ENCODE measurements at places on chromosomes 5 and 9.

DNA sequence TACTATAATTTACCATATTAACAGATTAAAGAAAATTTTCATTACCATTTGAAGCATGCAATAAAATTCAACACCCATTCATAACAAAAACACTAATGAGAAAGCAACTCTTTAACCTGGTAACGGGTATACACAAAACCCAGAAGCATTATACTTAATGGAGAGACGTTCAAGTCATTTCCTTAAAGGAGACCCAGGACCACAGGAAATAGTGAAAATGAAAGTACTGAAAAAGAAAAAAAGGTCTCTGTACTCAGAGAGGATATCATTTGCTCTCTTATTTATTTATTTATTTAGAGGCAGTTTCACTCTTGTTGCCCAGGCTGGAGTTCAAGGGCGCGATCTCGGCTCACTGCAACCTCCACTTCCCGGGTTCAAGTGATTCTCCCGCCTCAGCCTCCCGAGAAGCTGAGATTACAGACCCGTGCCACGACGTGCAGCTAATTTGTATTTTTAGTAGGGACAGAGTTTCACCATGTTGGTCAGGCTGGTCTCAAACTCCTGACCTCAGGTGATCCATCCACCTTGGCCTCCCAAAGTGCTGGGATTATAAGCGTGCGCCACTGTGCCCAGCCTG, 61.6 kb downstream of the SETX start:
- no peak for DNase-seq

- peak; percentile 67 for DNase-seq
These were observed 157.2 kb upstream of the RETREG1 start for GRCh38 chr5:16773991-16774390.

- DNase-seq, result no peak
These were observed 394.8 kb downstream of the CSNK1G3 start for GRCh38 chr5:123906698-123907295.

DNA sequence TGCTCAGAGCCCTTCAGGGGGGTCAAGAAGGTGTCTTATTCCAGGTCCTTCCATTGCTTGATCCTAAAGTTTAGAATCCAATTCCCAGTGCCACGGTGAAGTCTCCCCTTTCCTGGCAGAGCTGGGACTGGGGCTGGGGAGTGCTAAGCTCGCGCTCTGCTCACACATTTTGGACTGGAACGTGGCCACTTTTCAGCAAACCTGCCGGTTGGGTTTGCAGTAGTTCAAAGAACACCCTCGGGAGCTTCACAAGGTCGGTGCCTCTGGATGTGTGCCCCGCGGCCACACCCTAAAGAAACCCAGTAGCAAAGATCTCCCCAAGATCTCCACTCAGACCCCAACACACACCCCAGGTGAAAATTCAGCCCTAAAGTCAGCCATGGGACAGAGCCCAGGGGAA, at the start of gene C9orf152:
Gene C9orf152, minus strand, starts transcription at position 129 of the 400 bp plus-strand sequence. CDS start 580 bp downstream, outside the sequence.
- DNase-seq, result no peak

GRCh38 chr9:114515528-114515927, 10.3 kb upstream of the WHRN start:
- no peak for DNase-seq

DNA sequence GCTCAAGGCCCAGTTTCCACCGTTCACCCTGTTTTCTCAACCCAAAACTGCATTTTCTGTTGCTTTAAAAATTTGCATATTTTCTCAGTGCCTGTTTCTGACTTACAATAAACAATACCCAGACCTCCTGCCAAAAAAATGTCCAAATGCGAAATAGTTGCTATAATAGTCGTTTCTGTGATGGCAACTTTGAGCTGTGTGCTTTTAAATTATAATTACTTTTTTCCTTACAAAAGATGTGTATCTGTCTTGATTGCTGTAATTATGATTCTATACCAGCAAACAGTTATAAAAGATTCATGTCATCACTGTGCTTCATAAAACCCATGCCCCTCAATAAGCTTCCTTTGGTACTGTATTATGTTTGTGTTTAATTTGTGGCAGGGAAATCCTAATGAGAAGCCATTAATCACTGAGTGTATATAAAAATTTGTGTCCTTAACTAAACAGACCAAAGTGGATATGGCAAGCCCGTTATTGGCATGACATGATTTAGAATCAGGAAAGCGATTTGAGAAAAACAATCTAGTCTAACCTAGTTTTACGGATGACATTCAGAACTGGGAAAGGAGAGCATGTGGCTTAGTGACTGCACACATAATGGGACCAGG, 5.4 kb upstream of the SLC1A3 start:
- no peak for DNase-seq

GRCh38 chr5:67178085-67178484, 18.5 kb downstream of the CD180 start:
- DNase-seq, result no peak

- DNase-seq, result no peak
These were observed 72.2 kb downstream of the PTPDC1 start for GRCh38 chr9:94156348-94157049.

DNA sequence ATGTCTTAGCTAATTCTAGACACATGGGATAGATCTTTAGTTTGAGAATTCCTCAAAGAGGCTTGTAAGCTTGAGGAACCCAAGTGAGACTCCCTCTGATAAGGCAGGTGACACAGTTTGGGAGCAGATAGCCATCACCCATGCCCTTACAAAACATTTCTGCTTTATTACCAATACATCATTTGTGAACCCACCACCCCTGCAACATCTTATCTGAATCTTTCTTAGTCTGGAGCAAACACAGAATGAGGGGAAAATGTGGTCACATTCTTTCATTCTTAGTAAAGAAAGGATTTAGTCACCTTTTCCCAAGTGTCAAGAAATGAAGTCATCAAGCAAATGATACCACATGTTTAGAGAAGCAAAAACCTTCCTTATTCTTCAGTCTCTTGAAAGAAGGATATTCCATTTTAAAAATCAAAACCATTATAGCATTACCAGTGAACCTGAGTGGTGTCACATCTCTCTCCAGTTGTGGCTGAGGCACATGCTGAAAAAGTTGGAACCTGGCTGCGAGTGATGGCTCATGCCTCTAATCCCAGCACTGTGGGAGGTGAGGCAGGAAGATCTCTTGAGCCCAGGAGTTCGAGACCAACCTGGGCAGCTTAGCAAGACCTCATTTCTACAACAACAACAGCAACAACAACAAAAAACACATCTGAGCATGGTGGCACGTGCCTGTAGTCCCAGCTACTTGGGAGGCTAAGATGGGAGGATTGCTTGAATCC, 65.9 kb downstream of the PRKACG start:
- no peak for DNase-seq

DNA sequence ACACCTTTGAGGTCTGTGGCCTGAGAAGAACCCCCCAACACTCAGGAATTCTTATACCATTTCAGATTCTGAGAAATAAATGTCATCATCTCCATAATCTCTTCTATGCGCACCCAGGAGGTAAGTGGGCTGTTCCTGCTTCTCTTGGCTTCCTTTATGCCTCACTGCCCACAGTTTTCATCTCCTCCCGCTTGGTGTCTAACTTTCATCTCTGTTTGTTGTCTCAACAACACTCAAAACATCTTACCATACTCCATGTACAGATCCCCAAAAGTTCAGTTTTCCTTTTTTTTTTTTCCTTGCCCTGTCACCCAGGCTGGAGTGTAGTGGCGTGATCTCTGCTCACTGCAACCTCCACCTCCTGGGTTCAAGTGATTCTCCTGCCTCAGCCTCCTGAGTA, 170.2 kb upstream of the FREM1 start:
- DNase-seq, result no peak

- peak; percentile 6 for DNase-seq
These were observed 186.7 kb downstream of the PDZD2 start for GRCh38 chr5:31825518-31826068.

DNA sequence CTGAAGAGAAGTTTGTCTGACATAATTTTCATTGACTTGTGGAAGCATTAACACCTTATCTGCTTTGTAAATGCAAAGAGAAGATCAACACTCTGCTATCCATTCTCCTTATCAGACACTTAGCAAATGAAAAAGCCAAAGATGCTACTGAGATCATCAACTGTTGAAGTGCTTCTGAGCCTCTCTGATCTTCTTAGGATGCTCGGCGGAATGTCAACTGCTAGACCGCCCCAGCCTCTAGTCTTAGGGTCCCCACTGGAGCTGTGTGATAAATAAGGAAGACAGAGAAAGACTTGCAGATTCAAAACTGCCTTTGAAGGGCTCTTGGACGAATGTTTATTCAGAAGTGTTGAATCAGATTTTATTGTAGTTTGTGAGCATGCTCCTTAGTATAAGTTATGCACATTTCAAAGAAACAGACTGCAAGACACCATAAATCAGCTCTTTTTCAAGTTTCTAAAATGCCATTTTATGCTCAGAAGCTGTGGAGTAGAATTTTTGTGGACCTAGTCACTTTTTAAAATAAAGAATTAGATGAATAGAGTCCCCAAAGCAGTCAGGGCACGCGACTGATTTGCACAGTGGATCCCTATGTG, 197.9 kb downstream of the DIRAS2 start:
- DNase-seq, result no peak

DNA sequence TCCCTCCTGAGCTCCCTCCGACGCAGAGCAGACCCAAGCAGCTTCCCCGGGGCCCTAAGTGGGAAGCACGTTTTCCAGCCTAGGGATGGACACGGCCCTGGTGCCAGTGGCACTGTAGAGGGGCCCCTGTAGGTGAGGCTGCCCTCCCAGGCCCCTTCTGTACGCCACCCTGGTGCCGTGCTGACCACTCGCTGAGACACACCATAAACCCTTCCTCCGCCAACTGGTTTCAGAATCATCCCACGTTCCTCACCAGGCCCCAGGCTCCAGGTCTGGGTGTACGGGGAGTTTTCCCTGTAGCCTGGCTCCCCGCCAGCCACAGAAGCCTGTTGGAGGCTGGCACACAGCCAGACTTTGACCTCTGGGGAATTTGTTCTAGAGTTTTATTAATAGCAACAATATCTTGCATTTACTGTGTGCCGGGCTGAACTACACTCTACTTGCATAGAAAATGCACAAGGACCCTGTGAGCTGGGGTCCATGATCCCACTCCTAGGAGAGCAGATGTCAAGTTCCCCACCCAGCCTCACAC, 18.2 kb upstream of the WDR38 start:
- peak; percentile 81 for DNase-seq

DNA sequence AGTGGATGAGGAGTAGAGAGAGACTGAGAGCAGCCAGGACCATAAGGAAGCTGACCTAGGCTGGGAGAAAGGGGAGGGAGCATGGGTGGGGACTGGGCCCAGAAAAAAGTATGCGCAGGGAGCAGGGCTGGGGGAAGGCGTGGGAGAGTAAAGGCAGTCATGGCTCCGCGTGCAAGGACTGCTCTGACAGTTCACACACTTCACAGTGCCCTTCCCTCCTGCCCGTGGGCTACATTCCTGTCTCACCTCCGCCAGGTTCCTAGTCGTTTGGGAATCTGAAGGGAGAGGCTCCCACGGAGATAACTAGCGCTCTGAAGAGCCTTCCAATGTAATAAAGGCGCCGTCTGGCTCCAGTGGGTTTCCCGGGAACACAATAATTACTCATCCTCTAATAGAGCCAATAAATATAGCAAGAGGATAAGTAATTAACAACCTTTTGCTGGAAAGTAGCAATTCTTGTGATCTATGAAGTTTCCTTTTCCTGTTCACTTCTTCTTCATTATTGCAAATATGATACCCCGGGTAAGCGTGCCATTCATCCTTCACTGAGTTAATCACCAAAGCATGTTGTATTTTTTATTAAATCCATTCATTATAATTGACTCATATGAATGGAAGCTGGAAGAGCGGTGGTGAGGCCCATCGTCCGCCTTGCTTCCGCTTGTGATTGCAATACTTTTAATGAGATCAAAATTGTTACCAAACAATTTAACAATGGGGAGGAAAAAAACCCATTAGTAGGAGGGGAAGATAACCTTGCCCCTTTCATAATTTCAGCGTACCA, 39.3 kb downstream of the TTLL11 start:
- peak; percentile 62 for DNase-seq
